ENCODE measurements at places on chromosomes 5 and 9.
A peak's percentile ranks its signal among the peaks of the same experiment; 100 is the strongest.

DNA sequence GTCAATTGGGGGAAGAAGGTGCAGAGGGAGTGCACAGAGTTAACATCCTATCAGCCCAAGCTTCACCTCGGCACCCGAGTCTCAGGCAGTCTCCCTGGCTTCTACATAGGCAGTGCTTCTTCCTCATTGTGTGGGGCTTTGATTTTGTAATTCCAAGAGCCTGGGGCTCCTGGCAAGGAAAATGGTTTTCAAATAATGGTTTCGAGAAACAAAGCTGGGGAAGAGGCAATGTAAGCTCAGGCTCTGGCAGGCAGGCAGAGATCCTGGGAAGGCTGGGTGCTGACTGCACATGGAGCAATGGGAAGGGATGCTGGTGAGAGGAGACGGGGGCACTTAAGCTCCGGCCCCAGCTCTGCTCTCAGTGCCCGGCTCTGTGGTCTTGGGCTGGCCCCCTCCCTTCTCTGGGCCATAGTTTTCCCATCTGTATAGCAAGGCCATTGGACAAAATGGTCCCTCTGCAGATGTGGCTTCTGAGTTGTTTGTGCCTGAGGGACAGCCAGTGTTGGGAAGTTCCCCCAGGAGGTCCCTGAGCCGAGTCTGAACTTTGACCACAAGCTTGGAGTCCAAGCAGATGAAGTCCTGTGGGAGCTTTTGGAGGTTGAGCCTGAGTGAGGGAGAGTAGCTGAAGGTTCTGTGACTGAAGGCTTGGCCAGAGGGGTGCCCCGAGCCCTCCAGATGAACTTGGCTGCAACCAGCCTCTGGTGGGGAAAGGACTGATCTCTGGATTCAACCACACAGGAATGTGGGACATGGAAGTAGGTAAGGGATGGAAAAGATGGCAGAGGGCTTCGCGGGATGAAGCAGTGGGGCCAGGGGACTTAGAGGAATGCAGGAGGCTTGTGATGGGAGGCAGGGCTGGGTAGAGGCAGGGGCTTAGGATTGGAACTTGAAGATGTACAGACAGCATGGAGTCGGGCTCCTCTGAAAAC is 28.5 kb upstream of the IL17B start:
- no peak for DNase-seq

DNA sequence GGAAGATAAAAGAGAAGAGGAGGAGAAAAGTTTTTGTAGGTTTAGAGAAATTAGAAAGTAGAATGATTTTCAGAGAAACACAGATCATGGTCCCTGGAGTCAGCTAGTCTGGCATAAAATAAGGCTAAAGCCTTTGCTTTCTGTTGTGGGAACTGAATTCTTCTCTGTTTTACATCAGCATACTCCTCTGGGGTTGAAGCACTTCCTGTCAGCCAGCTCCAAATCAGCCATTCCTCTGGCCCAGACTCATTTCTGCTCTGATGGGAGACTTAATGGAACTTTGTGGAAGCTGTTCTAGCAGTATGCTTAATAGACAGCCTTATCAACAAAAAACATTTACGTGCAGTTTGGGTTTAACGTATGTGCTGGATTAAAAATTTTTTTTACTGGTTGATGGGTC is 143.2 kb downstream of the HMHB1 start:
- DNase-seq, result peak; percentile 53

DNA sequence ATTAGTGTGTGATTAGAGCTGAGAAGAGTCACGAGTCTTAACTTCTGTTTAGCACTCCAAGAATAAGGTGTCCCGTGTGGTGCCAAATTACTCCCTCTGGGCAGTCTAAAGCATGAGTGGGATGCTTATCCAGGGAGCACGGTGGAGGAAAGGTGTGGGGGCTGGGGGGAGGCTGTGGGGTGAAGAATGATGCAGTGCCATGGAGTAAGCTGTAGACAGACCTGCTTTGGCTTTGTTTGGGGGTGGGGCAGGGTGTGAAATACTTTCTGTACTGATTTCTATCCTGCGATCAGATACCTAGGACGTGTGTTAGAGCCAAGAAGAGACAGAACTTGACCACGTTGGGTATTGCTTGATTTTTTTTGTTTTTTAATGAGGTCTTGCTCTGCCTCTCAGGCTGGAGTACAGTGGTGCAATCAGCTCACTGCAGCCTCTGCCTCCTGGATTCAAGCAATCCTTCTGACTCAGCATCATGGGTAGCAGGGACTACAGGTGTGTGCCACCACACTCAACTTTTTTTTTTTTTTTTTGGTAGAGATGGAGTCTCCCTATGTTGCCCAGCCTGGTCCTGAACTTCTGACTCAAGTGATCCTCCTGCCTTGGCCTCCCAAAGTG is 232.8 kb downstream of the MAN2A1 start:
- DNase-seq, result no peak

GRCh38 chr9:69816735-69817134 is 3.9 kb upstream of the CFAP95 start:
- DNase-seq, result no peak

DNA sequence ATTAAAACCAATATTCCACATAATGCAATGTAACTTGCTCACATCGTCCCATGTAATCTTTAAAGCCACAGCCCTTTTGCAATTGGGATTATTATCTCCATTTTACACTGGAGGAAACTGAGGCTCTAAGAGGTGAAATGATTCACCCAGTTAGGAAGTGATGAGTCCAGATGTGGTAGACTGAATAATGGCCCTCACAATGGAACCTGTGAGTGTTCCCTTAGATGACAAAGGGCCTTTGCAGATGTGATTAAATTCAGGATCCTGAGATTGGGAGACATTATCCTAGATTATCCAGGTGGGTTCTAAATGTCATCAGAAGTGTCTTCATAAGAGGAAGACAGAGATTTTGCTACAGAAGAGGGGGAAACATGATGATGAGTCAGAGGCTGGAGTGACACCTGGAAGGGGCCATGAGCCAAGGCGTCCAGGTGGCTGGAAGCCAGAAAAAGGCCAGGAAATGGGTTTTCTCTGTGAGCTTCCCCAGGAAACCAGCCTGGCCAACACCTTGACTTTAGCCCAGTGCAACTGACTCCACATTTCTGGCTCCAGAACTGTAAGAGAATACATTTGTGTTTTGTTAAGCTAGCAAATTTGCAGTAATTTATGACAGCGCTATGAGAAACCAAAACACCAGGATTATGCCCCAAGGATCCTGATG is 139.1 kb downstream of the KCNIP1 start:
- DNase-seq, result no peak

- DNase-seq, result no peak
Observed at GRCh38 chr5:129899454-129899853, 4.8 kb upstream of the CHSY3 start.

DNA sequence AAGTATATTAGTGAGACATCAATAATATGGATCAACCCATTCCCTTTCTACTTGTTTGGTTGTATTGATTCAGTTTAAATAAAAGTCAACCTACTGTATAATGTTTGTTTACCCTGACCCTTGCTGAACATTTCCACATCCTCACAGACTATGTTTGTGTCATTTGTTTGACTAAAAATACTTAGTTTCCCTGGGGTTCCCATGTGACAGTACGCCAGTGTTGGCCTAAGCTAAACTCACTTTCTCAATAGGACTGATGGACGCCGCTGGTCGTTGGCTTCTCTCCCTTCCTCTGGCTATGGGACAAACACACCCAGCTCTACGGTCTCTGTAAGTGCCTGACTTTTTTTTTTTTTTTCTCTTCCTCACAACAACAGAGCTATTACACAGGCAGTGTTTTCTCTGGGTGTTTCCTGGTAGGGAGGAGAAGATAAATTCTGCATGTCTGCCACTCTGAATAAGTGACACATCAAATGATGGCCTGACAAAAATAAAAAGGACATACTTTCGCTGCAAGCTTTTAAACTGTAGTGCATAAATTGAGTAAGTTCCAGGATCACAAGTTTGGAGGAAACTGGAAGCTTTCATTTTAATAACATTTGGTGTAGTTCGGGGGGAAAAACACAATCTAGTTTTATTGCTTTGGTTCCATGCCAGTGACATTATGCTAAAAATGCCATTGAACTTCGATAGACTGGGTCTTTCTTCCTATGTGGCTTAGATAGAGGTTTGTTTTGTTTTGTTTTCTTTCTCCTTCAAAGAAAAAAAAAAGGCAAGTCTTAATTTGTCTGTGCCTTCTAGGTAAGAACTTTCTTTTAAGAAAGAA is 101.0 kb downstream of the CD180 start:
- peak; percentile 69 for DNase-seq

DNA sequence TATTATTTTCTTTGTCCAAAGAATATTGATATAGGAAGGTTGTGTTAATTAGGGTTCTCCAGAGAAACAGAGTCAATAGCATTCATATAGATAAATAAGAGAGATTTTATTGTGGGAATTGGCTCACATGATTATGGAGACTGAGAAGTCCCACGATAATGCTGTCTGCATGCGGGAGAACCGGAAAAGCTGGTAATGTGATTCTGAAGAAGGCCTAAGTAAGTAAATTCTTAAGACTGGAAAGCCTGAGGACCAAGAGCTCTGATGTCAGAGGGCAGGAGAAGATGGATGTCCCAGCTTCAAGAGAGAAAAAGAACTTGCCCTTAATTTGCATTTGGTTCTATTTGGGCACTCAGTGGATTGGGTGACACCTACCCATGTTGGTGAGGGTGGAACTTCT is 307.4 kb upstream of the C9orf72 start:
- no peak for DNase-seq

DNA sequence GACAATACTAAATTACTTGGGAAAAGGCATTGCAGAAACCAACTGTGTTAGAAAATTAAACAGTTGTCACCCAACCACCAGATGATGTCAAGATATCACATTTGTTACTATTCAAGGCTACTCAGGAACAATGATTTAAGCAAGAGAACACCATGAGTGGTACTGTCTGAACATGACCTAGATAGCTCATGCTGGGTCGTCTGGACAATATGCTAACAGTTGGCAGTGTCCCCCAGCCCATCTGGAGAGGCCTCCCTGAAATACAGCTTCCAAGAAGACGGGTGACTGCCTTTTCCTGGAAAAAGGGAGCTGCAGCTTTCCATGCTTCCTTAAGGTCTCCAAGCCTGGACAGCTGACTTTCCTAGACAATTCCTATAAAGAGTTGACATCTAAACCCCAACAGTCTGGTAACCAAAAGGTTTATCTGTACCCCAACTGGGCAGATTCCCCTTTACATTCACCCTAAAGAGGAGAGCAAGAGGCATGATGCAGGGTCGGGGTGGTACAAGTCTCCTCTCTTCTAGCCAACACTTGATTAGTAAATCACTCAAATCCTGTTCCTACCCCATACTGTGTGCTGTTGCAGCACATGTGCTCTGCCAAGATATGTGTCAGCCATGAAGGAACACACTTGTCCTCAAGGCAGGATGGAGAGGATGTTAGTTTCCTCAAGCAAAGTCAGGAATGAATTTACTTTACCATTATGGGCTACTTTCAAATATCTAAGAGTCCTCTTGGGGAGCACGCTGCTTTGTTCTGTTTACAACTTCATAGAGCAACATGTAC is 433.0 kb downstream of the PDE4D start:
- no peak for DNase-seq

DNA sequence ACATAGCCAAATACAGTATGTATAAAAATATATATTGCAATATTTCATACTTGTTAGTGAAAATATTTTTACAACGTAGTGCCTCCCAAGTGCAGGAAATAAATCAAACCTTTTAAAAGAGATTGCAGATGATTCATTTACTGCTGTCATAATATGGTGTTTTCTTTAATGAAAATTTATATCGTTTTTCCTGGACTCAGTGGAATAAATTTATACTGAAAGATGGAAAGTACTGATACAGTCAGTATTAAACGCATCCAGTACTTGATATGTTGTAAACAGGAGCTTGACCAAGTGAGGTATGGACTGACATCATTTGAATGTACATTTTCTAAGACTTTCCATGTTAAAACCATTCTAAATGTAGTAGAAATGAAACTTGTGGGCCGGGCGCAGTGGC is 143.4 kb upstream of the ZNF608 start:
- DNase-seq, result no peak

DNA sequence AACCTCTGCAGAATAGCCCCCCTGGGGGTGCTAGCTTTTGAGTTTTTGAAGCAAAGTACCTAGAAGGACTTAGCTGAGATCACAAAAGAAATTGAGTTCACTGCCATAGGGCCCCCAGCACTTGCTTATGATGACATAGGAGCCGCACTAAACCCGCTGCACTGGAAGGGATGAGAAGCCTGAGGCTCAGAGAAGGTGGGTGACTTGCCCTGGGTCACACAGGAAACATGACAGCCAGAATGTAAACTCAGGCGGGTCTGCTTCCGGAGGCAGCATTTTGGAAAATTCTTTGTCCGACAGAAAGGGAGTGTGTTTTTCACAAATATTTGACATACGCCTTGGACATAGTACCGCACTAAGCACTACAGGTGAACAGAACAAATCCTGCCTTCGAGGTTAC is 8.4 kb upstream of the TOR1B start:
- no peak for DNase-seq

DNA sequence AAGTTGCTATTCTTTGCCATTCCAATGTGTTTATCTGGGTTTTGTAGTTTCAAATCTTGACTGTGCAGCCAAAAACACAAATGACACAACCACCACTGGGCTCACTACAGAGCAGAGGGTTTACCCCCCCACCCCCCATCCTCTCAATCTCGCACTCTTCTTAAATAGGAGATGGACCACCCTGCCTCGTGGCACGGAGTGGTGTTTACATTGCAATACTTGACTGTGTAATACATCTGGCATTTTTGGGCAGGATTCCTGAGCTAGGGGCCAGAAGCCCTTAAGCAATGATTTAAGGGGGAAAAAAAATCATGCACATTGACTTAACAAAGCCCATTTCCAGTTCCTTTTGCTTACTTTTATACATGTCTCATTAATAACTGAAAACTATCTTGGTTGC is 19.0 kb downstream of the PTCH1 start:
- DNase-seq, result no peak

- DNase-seq, result peak; percentile 87
Observed at GRCh38 chr5:74640954-74641734, 616 bp upstream of the ENC1 start.

DNA sequence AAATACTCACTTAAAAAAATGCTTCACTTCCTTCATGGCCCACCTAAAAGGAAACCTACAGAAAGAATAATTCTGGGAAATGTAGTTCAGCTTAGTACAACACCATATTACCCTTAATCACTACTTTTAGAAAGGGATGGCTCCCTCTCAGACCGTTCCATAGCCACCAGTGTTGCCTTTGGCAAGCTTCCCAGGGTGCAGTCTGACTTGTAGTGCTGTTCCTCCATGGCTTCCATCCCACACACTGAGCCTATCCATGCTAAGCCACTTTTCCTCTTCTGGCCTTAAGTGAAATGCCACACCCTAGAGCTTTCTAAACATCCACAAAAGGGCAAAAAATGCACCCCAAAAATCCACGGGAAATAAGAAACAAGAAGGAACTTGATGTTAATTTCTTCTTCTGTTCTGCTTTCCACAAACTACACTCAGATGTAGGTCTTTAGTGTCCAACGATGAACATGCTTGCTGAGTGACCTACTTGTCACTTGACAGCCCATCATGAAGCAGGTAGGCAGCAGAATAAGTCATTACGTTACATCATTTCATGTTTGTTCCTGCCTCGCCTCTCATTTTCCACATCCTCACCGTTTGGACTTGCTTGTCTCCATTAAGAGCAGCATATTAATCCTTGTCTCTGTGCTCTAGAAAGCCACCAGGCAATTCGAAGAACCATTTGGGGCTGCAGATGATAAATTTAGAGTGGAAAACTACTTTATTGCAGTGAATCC is 391.1 kb upstream of the GRAMD2B start:
- DNase-seq, result peak; percentile 57

Measured in left hindlimb (tissue), 1 donor.